ENCODE measurements at places on chromosomes 1 and 21.
A peak's percentile ranks its signal among the peaks of the same experiment; 100 is the strongest.

DNA sequence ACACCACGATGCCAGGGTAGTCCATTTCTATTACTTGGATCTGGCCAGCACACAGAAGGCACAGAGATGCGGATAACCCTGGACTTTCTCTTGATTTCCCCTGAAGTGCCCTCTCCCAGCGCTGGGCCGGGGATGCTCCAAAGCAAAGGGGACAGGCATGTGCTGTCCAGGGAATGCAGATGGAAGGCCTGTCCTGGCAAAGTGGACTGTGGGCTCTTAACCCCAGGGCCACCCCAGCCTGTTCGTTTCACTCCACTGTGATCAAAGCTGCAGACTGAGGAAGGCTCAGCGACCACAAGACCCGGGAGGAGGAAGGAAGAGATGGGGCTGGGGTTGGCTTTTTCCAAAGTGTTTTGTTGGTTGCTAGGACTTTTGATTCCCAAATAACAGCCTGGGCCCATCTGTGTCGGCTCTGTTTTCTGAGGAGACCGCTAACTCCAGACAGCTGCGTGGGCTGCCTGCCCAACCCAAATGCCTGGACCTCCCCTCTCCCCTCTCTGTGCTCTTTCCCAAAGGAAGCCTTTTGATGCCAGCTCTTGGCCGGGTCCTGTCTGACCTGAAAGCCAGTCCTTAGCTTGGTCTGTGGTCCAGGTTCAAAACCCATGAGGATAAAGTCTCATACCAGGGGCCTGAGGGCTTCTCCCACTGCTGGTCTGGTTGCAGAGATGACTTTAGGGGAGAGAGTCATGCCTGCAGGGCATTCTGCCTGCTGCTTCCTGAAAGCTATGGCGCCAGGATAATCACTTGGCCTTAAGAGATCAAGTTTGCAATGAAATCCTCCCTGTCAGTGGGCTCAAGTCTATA lies 119.6 kb upstream of the CD34 start:
- DNase-seq = peak; percentile 41

- peak; percentile 91 for DNase-seq
Observed at GRCh38 chr1:64042331-64043100, 160.9 kb upstream of the UBE2U start.

DNA sequence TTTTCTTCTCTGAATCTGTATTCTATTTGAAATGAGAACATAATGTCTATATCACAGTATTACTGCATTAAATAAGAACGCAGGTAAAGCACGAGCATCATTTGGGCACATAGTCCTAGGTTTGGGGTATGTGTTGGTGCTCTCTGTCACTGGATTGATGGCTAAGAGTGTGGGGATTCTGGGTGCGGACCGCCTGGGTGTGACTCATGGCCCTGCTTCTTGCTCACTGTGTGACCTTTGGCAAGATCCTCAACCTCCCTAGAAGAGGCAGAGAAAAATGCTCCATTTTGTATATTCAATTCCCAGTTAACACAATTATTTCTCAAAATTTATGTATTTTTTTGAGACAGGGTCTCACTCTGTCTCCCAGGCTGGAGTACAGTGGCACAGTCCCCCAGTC lies 99.7 kb downstream of the LAMC2 start:
- no peak for DNase-seq

GRCh38 chr1:113567427-113567826 lies 177.1 kb downstream of the MAGI3 start:
- no peak for DNase-seq

DNA sequence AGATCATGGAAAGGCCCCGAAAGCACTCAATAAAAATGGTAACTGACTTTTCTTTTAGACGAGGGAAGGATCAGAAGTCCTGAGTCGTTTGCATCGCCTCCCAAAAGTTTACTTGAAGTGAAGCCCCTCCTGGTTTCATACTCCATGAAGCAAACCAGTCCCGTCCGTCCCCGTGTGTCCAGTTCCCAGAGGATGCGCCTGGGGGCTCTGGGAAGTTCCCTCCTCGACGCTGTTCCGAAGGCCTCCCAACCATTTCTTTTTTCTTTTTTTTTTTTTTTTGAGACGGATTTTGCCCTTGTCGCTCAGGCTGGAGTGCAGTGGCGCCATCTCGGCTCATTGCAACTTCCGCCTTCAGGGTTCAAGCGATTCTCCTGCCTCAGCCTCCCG lies 661 bp upstream of the OSCP1 start:
- DNase-seq = no peak

DNA sequence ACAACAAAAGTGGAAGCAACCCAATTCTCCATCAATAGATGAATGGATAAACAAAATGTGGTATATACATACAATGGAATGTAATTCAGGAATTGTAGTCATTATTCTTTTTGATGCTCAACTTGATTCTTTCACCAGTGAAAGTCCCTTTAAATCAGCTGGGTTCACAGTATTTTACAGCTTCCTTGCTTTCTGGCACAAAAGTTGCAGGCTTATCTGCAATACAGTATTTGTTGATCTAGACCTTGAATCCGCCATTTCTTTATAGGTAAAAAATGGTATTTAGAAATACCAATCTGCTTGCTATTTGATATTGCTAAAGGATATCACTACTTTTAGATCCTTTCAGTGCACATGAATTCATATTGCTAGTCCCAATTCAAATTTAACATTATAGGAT lies 44.7 kb upstream of the ERO1B start:
- no peak for DNase-seq

DNA sequence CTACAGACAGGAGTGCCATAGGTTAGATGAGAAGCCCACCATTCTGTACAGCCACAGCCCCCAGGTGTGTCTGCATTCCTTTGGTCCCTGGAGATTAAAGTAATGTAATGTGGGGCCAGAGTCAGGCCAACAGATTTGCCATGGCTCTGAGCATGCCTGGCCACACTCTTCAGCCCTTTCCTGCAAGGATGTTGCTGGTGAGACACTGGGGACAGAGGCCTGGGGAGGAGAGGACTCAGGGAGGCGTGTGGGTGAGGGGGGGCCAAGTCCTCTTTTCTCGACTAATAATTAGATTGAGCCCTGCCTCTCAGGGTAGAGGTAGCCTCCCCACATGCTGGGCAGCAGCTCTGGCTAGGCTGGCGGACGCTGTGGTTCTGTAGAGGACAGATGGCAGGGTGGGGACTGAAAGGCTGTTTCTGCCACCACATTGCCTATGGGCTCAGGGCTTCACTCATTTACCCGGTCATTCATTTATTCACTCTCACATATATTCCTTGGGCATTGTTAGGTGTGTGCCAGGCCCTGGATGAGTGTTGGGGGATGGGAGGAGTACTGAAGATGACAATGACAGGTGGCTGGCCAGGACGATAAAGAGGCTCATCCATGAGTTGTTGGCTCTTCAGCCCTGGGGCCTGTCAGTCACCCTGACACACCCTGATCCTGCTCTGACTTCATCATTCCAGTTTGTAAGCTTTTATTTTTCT lies 7.1 kb upstream of the PRCC start:
- DNase-seq = no peak

DNA sequence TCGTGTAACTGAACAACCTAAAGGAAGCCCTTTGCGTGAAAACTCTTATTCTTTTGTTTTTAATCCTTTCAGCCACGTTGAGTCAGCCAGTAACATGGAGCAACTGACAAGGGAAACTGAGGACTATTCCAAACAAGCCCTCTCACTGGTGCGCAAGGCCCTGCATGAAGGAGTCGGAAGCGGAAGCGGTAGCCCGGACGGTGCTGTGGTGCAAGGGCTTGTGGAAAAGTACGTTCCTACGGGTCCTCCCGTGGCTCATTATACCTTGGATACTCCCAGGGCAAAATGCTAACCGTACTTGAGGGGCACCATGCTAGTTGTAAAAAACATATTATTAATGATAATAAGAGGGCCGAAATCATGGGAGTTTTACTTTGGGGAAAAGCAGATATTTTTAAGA lies 49.4 kb downstream of the LAMC2 start:
- no peak for DNase-seq
